ENCODE measurements at places on chromosomes 2 and 18.

GRCh38 chr2:99698896-99699295 is 209.1 kb upstream of the REV1 start:
- no peak for DNase-seq

GRCh38 chr2:239311132-239312040 is 89.4 kb downstream of the HDAC4 start:
- no peak for DNase-seq

GRCh38 chr2:56741601-56742102 is 557.9 kb downstream of the CCDC85A start:
- no peak for DNase-seq

DNA sequence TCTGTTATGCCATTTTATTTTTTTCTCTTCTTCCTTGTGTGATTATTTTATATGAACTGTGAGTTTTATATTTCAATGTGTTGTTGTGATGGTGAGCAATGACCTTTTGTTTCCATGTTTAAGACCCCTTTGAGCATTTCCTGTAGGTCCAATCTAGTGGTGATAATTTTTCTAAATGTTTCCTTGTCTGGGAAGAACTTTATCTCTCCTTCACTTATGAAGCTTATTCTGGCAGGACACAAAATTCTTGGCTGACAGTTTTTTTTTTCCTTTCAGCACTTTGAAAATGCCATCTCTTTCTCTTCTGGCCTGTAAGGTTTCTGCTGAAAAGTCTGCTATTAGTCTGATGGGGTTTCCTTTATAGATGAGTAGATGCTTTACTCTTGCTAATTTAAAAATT is 53.2 kb downstream of the G6PC2 start:
- DNase-seq: no peak

DNA sequence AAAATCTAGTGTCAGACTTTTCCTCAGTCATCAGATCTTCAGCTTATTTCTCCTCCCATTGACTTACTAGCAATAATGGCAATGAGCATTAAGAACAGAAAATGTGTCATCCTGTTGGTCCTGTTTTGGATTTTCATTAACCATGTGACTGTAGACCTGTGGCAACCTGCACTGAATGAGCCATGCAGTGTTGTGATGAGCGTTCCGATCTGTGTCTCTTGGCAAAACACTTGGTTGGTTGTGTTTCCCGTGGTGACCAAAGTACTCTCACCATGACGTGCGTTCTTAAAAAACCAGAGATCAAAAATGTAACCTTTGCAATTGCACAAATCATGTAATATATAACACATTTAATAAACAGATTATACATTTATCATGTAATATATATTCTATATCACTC is 138.6 kb downstream of the MAP3K20 start:
- DNase-seq: no peak

GRCh38 chr2:105903051-105903674 is 158.5 kb downstream of the NCK2 start:
- no peak for DNase-seq

- DNase-seq: no peak
These were observed 65.9 kb upstream of the YWHAQ start for GRCh38 chr2:9696731-9697130.

Measured in putamen (tissue), 1 donor.